Osteoblast (primary cell): ENCODE measurements at places on chromosomes 12 and 14. TPM values are rescaled to one million over a fixed set of nuclear protein-coding genes. Genes with fewer than 3 reads are reported as not detected.

DNA sequence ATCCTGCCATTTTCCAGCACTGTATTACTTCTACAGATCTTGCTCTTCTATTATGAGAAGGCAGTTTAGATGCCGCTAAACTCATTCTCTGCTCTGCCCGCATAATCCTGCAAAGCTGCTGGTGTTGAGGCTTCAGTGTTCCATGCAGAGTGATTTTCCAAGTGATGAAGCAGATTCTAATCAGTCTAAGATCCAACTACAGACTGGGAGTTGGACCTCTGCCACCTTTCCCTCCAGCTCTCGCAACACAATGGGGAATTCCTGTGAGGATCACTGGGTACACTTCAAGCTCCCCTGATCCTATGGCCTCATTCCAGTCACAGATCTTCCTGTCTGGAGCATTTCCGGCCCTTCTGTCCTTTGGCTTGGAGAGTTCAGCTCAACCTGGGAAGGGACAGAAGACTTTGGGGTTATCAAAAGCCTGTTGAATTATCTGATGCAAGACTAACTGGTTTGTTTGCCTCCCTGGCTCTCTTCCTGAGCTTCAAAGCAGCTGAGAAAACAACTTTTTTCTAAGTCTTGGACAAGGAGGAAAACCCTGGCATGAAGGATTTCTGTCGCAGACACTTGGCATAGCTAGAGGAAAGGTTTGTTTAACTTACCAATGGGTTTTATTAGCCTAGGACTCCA, 333.9 kb downstream of the ZFP36L1 start:
- peak; percentile 47 for DNase-seq
- peaks cover 13% of the 10 kb centered on the region for H3K4me1 ChIP-seq
- no peak overlapping the region for H3K4me3 ChIP-seq
- peak overlapping the region; percentile 65 for H3K27ac ChIP-seq

Gene POTEM
- total RNA-seq, result not detected in 2 replicates

Gene ARID2
- total RNA-seq, result 21.0 and 23.0 TPM in 2 replicates

DNA sequence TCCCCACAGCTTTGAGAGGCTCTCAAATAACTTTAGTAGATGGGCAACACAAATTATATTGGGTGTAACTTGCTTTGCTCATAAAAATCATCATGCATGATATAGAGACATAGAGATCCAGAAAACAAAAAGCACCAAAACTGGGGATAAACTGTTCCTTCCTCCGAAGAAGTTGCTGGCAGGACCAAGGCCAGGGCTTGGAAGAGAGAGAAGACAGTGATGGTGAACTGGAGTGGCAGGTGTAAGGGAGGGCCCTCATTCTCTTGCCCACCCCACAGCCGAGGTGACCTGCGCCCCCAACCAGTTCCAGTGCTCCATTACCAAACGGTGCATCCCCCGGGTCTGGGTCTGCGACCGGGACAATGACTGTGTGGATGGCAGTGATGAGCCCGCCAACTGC, 15.4 kb upstream of the NXPH4 start:
- no peak overlapping the region for H3K27ac ChIP-seq
- H3K27me3 ChIP-seq, result no peaks in the 10 kb centered on the region
- DNase-seq, result no peak
- H3K36me3 ChIP-seq, result peaks cover 98% of the 10 kb centered on the region
- no peaks in the 10 kb centered on the region for H3K4me1 ChIP-seq
